ENCODE measurements at places on chromosomes 2 and 18.

GRCh38 chr2:181289698-181290097 lies 167.5 kb upstream of the ITGA4 start:
- DNase-seq, result no peak

- DNase-seq, result peak; percentile 78
Measured at GRCh38 chr2:84924173-84925106, 19.0 kb downstream of the TMSB10 start.

DNA sequence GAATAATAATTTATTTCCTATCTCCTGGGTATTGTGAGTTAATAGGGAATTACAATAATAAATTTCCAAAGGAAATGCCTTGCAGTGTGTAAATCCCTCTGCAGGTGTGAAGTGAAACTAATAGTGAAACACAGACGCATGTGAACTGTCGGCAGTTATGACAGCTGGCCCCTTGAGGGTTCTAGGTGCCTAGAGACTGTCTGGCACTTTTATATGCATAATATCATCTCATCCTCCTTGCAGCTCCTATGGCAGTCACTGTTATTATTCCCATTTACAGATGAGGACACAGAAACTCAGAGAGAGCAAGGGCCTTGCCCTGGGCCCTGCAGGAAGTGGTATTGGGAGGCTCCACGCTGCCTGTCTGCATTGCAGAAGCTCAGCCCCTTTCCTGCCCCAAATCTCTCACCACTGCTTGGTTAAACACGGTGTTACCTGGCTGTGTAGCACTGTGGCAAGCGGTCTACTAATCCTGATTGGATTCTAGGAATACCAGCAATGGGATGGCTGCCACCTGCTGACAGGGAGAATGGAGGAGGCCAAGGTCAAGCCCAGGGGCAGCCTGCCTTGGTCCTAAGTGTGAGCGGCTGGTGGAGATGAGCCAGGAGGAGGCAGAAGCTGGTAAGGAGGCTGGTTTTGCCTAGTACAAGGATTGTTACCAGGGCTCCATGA lies 32.8 kb upstream of the ACKR3 start:
- peak; percentile 78 for DNase-seq

DNA sequence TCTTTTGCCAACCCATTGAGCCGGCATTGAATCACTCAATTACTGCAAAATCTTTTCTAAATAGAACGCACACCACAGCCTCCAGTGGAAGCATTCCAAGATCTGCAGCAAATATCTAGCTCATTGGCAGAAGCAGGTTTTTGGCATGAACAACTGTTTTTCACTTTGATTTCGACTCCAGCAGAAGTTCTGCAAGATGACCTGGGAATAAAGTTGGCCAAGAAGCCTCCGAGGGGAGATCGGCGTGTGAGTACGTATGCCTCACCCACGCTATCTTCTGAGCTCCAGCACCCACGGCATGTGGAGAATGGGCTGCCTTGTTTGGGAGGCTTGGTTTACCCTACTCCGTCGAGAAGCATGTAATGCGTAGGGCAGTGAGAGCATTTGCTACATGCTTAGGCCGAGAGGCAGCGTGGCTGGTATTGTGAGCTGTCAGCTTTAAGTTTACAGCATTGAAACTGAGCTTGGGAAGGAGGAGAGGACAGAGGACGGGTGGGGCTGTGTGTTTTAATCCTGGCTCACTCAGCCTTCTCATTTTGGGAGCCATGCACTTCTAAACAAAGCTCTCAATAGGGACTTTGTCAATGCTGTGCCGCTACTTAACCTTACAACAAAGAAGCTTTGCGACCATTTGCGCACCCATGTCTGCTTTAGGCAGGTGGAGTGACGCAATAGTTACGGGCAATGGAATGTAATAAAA lies 10.5 kb downstream of the PCARE start:
- no peak for DNase-seq

All from activated CD8-positive, alpha-beta T cell treated with anti-CD3 and anti-CD28 coated beads, Interleukin-2, amount 10 ng/mL, durations not matched to agents 7 days and 5 days (primary cell).